ENCODE measurements at places on chromosomes 5 and 9. TPM values are rescaled to one million over a fixed set of nuclear protein-coding genes. Genes with fewer than 3 reads are reported as not detected.

GRCh38 chr9:115198001-115198400 lies 80.0 kb upstream of the TNC start:
- H3K36me3 ChIP-seq = no peaks in the 10 kb centered on the region
- no peaks in the 10 kb centered on the region for H3K4me1 ChIP-seq
- no peak for DNase-seq

Gene IL9
- not detected for total RNA-seq

Gene SLC23A1
- total RNA-seq = not detected

GRCh38 chr5:84162695-84163094 lies 222.0 kb downstream of the EDIL3 start:
- H3K4me1 ChIP-seq = no peaks in the 10 kb centered on the region
- no peak for DNase-seq
- H3K27me3 ChIP-seq = no peaks in the 10 kb centered on the region
- H3K4me3 ChIP-seq = no peak overlapping the region
- H3K27ac ChIP-seq = no peak overlapping the region

Gene PCDHA9
- total RNA-seq = 0.36 TPM

Gene LVRN
- not detected for total RNA-seq

All from H1 (cell line).